Nephron progenitor cell (in vitro differentiated cells): ENCODE measurements at places on chromosomes 6 and 20.

DNA sequence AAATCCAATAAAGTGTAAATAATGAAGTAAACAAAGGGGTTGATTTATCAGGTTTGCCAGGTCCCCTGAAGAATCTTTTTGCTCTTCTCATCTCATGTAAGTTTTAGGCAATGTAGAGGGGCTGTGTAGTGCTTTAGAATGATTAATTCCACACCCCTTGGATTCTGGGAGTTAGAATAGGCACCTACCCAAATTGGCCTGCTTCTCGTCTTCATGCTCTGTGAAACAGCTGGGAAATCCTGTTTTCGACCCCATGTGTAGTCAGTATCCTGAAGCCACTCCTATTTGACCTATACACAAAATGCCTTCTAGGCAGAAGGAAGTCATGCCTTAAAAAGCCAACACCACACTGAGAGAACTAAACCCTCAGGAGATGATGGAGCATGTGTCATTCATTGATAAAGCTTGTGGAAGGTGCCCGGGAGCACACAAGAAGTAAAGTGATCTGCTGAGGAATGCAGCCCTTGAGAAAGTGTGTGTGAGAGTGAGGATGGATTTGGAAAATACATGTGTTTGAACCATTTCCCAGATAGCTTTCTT is 170.9 kb downstream of the KLHL32 start:
- H3K27me3 ChIP-seq: no peaks in the 10 kb centered on the region
- no peak for DNase-seq
- no peaks in the 10 kb centered on the region for H3K36me3 ChIP-seq
- peaks cover 9% of the 10 kb centered on the region for H3K4me1 ChIP-seq
- no peak overlapping the region for H3K4me3 ChIP-seq

- H3K36me3 ChIP-seq: no peaks in the 10 kb centered on the region
- no peaks in the 10 kb centered on the region for H3K27me3 ChIP-seq
- H3K4me1 ChIP-seq: no peaks in the 10 kb centered on the region
- no peak for DNase-seq
- H3K4me3 ChIP-seq: no peak overlapping the region
These were observed 33.1 kb upstream of the SMLR1 start for GRCh38 chr6:130794010-130794697.

DNA sequence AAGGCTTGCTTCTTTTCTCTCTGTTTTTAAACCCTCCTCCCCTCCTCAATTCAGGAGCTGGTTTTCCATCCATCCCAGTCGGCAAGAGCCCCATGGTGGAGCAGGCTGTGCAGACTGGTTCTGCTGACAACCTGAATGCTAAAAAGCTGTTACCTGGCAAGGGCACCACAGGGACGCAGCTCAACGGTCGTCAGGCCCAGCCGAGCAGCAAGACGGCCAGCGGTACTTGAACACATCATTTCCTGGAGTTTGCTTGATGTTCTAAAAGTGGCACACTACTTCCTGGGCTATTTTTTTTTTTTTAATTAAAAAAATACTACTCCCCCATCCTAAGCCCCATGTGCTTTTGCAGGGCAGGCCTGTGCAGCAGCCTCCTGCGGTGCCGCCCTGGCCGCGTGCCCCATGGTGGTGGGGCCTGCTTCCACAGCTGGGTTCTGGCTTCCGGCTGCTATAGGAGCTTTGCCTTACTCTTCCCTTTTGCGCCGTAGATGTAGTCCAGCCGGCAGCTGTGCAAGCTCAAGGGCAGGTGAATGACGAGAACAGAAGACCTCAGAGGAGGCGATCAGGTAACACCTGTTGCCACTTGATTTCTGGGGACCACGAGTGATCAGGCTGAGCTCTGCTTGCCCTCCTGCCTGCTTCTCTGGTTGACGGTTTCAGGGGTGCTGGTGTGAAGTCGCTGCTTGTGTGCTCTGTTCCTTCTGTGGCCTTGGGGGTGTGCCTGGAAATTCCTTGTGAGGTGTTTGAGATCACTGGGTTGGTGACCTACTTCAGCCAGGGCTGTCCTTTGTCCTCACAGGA is 7.7 kb downstream of the LSM14B start:
- no peaks in the 10 kb centered on the region for H3K27me3 ChIP-seq
- peaks cover 2% of the 10 kb centered on the region for H3K4me1 ChIP-seq
- no peak for DNase-seq
- no peak overlapping the region for H3K27ac ChIP-seq

GRCh38 chr6:156919814-156920369 is 142.7 kb downstream of the ARID1B start:
- H3K4me3 ChIP-seq: peak overlapping the region; percentile 46
- peak; percentile 37 for DNase-seq
- no peaks in the 10 kb centered on the region for H3K27me3 ChIP-seq
- peak overlapping the region; percentile 94 for H3K27ac ChIP-seq
- H3K4me1 ChIP-seq: peaks cover 66% of the 10 kb centered on the region

- DNase-seq: no peak
- no peak overlapping the region for H3K4me3 ChIP-seq
These were observed 39.2 kb downstream of the ANKS1A start for GRCh38 chr6:34928220-34928619.
